Central memory CD8-positive, alpha-beta T cell (primary cell): ENCODE measurements at places on chromosomes 4 and X.

GRCh38 chrX:103253608-103254007, 1.3 kb downstream of the TCEAL8 start:
- peak overlapping the region; percentile 97 for H3K4me3 ChIP-seq
- peaks cover 21% of the 10 kb centered on the region for H3K4me1 ChIP-seq
- H3K27ac ChIP-seq = peak overlapping the region; percentile 98
- no peaks in the 10 kb centered on the region for H3K27me3 ChIP-seq
- H3K36me3 ChIP-seq = peaks cover 4% of the 10 kb centered on the region
- no peak for DNase-seq

DNA sequence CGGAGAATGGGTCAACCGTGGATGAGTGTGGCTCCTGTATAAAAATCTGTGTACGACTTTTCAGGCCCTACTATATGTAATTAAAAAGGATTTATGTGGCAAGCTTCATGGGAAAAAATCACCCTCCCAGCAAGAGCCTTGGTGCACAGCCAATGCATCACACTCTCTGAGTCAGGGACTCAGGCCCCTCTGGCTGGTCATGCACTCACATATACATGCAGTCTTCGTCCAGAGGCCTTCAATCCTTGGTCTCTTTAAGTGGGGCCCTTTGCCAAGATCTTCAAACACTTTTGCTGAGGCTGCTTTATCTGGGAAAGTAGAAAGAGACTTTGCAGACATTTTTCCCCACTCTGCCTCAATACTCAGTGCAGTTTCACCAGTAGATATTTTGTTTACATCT, 311.4 kb upstream of the FSTL5 start:
- H3K4me1 ChIP-seq = no peaks in the 10 kb centered on the region
- no peaks in the 10 kb centered on the region for H3K27me3 ChIP-seq
- H3K4me3 ChIP-seq = no peak overlapping the region
- H3K36me3 ChIP-seq = no peaks in the 10 kb centered on the region

DNA sequence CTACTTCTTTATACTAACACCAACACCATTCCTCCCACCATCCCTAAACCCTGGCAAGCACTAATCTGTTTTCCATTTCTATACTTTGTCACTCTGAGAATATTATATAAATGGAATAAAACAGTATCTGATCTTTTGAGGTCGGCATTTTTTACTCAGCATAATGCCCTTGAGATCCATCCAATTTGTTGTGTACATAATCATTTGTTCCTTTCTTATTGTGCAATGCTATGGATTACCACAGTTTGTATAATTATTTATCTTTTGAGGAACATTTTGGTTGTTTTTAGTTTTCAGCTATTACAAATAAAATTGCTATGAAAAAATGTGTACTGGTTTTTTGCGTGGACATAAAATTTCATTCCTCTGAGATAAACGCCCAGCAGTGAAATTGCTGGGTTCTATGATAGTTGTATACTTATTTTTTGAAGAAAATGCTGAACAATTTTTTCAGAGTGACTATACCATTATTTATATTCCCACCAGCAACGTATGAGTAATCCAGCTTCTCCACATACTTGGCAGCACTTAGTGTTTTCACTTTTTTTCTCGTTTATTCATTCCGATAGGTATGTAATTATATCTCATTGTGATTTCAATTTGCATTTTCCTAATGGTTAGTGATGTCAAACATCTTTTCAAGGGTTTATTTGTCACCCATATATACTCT, 154.3 kb upstream of the DCAF8L1 start:
- DNase-seq = no peak
- no peak overlapping the region for H3K4me3 ChIP-seq
- no peaks in the 10 kb centered on the region for H3K27me3 ChIP-seq

GRCh38 chr4:91631335-91631734, 672.4 kb upstream of the GRID2 start:
- no peak for DNase-seq
- no peak overlapping the region for H3K27ac ChIP-seq
- no peaks in the 10 kb centered on the region for H3K4me1 ChIP-seq
- no peaks in the 10 kb centered on the region for H3K27me3 ChIP-seq

DNA sequence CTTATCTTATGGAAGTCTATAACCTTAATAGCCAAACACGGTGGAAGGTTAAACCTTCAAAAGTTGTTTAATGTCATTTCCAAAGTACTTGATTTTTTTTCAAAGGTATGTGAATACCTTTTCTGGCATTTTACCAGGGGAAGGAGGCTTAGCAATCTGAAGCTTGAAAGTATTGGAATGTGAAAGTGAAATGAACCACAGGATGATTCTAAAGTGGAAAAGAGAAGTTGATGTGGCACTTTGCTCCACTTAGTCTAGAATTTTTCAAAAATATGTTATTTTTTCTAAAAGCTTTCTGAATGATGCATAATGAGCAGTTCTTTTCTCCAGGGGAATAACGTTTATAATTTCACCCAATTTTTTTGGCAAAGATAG, 19.2 kb downstream of the PI4K2B start:
- DNase-seq = no peak
- no peak overlapping the region for H3K4me3 ChIP-seq
- peaks cover 16% of the 10 kb centered on the region for H3K36me3 ChIP-seq
- H3K27me3 ChIP-seq = no peaks in the 10 kb centered on the region
- H3K4me1 ChIP-seq = peaks cover 25% of the 10 kb centered on the region
- H3K27ac ChIP-seq = no peak overlapping the region
